ENCODE measurements at places on chromosomes 7 and 10.

- DNase-seq: peak; percentile 77
Measured at GRCh38 chr7:55250313-55250712, 114.8 kb upstream of the LANCL2 start.

DNA sequence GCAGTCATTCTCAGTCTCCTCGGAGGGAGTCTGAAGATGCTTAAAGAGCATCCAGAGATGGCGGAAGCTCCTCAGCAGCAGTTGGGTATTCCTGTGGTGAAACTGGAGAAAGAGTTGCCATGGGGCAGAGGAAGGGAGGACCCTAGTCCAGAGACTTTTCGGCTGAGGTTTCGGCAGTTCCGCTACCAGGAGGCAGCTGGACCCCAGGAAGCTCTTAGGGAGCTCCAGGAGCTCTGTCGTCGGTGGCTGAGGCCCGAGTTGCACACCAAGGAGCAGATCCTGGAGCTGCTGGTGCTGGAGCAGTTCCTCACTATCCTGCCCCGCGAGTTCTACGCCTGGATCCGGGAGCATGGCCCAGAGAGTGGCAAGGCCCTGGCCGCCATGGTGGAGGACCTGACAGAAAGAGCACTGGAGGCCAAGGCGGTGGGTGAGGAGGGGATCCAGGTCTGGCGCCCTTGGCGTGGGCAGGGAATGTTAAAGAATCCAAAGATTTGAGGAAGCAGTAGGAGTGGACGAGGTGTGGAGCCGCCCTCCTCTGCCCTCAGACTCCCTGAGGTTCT is 2.9 kb downstream of the ZSCAN25 start:
- DNase-seq: no peak

GRCh38 chr10:92213049-92213448 is 77.8 kb downstream of the CPEB3 start:
- no peak for DNase-seq

DNA sequence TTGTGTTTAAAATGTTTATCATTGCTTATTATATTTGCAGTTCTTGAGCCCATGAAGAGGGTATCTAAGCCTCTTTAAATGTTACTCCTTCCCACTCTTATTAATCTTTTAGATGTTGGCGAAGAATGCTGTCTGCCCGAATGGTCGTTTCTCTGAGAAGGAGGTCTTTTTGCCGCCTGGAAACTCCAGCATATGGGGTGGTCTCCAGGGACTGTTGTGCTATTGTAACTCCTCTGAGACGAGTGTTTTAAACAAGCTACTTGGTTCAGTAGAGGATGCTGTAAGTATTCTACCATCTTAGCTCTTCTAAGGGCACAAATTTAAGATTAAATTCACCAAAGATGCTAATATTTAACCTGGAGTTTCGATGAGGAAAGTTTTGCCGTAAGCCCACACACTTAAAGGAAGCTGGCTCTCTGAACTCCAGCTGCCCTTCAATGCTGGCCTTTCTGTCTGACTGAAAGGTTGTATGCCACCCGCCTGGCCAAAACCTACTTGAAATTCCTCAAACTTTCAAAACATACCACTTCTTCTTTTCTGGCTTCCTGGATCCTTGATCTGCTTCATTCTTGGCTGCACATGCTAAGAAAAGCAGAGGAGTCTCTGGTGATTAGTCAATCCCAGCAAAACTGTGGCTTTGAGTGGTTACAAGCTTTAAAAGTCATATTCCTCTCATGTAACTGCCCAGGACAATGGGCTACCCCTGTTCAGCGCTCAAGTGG is 74.7 kb downstream of the ABCA13 start:
- no peak for DNase-seq

GRCh38 chr10:30413996-30414576 is 19.9 kb upstream of the MAP3K8 start:
- DNase-seq: no peak

DNA sequence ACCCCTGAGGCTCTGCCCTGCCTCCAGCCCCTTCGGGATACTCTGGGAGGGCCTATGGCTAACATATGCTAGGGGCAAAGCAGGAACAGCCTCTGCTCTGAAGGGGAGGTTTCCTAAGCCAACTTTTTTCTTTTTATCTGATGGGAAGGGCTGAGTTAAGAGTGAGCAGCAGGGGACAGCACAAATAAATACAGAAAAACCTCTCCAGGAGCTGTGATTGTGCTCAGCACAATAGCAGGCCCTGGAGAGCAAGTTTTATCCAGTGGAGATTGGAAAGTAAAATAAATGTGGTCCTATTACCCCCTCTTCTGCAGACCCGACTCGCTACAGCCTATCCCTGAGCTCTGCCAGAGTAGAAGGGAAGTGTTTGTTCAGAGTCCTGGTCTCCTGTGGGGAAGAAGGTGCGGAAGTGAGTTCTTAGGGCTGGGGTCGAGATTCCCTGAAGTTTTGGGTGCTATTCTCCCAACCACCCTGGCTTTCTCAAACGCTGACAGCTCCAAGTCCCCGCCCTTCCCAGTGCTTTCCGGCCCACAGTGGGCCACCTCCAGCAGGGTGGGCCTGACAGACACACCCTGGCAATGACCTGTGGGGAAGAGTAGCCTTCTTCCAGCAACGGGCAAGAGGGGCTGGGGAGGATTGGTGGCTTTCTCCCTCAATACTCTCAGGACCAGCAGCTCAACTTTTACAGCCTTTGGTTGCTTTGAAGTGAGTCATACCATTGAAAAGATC is 23.0 kb upstream of the AFAP1L2 start:
- DNase-seq: no peak

GRCh38 chr7:110386913-110387312 is 704.0 kb upstream of the LRRN3 start:
- no peak for DNase-seq

- peak; percentile 37 for DNase-seq
Measured at GRCh38 chr10:95756041-95756761, at the start of gene ENTPD1. TSS of gene ENTPD1 (plus strand) at chr10:95756163. CDS start at chr10:95756240, 77 bp downstream.

- DNase-seq: no peak
Measured at GRCh38 chr7:99707096-99707495, 27.3 kb upstream of the CYP3A5 start.

- no peak for DNase-seq
Measured at GRCh38 chr7:47078241-47078640, 503.7 kb downstream of the TNS3 start.
